ENCODE measurements at places on chromosomes 5 and 9.

DNA sequence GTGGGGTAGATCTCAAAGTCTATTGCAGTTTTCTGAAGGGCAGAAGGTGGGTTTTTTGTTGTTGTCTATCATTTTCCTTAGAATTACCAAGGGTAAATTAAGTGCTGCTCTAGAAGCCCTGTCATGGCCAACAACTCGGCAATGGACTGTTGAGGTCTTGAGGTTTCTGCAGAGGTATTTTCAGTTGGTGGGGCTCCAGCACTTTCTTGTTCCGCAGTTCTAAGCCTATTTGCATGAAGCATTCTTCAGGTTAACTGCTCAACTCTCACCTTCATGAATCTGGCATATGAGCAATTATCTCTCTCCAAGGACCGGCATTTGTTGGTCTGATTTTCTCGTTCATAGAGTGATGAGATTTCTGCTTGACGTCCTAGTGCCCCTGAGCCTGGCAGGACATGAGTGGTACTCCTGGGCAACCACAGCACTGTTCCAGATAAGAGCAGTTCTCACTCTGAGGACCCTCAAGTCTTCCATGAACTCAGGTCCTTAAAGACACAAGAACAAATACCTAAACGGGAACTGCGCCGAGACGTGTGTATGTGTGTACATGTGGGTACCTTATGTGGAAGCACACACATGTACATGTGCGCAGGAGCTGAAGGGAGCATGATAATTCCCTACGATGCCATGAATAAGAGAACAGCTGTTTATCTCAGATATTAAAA lies 544.5 kb downstream of the CSNK1G3 start:
- DNase-seq: no peak

DNA sequence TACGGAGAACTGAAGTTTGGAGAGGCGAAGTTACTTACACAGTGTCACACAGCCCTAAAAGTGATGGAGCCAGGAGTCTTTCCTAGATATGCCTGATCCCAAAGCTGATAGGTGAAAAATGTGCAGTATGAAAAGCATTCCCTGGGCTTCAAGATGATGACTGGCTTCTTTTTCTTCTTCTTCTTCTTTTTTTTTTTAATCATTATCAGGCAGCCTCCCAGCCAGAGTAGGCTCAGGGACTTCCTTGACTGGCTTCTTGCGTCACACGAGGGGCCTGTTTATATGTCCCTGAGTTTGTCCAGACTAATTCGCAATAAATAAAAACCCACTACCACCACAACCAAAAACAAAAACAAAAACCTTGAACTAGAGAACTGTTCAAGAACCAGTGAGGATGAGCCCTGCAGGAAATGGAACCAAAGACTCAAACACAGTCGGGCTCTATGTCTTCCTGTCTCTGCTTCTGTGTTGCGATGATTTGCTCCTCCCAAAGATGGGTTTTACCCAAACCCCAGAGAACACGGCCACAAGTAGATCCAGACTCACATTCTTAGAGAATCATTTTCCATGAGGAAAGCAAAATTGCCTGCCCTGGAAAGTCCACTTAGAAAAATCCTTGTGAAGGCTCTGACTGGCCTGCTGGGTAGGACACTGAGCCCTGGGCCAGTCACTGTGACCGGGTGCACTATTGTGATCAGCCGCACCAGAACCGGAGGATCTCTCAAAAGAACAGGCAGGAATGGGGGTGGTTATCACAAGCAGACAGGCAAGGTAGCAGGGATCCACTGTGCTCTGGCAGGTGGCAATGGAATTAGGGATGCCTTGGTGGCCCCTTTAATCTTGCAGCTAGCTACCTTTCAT lies 38.0 kb upstream of the ADAM19 start:
- DNase-seq: no peak

GRCh38 chr5:178117923-178118701 lies 4.8 kb downstream of the N4BP3 start:
- DNase-seq: no peak

GRCh38 chr5:56737951-56738606 lies 77.3 kb upstream of the MAP3K1 start:
- no peak for DNase-seq

DNA sequence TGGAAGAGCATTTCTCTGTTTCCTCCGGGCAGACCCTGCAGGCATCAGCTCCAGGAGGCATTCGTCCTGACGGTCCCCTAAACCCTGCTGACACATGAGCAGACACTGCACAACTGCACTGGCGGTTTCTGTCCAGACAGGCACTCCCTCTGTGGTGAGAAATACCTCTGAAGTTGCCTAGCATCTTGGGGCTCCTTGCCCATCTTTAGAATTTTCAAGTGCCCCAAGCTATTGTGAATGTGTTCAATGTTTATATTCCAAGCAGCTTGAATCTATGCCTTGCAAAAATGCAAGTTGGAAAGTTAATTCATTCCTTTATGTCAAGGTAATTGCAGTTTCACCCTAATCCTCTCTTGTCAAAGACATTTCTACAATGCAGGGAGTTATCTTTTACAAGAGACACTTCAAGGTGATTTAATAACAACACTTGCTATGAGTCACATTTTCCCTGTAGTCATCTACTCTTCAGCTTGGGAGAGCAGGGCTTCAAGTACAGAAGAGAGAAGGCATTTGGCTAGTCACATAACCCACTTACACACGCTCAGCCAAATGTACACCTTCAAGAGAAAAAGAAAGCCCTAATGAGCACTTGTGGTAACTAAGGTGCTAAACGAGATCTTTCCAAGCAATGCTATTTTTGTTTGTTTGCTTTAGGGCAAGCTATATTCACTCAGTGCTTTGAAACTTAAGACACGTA lies 302.5 kb downstream of the MLLT3 start:
- DNase-seq: no peak

DNA sequence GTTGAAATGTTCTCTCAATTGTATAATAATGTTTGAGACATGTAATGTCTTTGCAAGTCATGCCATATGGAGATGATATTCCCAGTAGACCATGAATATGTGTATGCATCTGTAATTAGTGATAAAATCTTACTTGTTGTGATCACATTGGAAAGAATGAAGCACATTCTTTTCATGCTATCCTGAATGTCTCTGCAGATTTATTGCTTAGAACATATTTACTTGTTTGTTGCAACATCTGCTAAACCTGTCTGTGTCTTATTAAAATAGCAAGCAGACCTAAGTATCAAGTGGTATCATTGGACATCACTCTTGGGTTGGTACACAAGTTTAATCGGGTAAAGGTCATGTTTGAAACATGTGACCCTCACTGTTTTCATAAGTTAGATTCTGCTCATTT lies 265.5 kb upstream of the CD180 start:
- no peak for DNase-seq

- DNase-seq: no peak
Measured at GRCh38 chr5:178376921-178377582, 144.4 kb upstream of the PHYKPL start.

DNA sequence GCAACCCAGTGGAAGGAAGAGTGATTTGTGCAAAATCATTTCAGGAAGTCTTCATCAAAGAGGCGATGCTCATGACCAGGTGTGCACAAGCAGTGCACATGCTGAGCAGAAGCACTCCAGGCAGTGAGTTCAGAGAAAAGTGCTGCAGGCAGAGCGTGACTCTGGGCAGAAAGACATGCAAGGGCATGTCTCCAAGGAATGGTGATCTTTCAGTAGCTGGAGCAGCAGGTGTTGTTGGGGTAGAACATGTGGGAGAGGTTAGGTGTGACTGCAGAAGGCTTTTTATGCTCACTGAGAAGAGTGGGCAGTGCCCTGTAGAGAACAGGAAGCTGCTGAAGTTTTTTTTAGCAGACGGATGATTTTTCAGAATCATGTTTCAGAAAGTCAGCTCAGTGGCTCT lies 545.4 kb upstream of the TLE4 start:
- no peak for DNase-seq

GRCh38 chr5:108728566-108729241 lies 19.0 kb upstream of the FER start:
- DNase-seq: peak; percentile 3

DNA sequence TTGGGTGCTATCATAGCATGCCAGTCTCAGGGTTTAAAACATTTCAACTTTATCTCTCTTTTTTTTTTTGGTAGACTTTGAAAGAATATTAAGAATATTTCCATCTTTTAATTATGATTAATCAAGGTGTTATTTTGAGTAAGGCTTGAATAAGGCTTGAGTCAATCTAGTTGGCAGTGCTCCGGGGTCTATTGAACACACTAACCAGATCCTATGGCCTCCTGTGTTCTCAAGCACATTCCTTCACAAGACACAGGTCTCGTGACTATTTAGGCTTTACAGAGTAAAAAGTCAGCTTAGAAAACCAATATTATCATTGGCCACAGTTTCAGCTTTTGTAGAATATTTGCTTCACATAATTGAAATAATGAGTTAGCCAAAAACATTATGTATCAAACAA lies 151.2 kb downstream of the ARHGEF28 start:
- no peak for DNase-seq

DNA sequence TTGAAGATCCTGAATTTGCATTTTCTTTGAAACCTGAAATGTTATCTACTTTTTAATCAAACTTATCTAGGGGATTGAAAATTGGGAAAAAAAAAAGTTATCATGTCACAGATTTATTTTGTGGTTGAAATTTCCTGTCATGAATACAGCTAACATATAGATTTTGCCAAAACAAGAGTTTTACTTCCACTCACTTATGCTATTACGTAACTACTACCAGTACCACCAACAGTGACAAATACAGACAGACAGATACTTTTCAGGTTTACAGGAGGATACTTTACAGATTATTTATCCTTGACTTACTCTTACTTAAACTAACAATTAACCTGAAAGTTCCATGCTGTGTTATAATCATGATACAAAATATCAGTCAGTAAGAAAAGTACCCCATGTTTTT lies 6.8 kb upstream of the MRPS30 start:
- no peak for DNase-seq

GRCh38 chr9:134297083-134297410 lies 29.2 kb upstream of the RXRA start:
- DNase-seq: no peak

DNA sequence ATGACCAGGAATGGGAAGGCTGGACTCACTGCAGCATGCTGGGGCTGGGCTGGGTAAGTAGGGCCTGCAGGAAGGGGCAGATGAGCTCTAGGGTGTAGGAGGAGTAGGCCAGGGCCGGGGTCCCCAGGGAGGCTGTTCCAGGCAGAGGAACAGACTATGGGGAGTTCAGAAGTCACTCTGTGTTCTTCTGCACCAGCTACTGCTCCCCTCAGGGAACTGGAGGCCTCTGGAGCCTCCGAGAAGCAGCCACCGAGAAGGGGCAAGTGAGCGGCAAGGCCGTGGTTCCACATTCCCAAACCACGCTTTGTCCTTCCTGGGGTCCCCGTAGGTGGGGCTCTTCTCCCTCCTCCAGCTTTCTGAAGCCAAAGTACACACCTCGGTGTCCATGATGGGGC lies 8.4 kb upstream of the SLC2A6 start:
- DNase-seq: no peak

DNA sequence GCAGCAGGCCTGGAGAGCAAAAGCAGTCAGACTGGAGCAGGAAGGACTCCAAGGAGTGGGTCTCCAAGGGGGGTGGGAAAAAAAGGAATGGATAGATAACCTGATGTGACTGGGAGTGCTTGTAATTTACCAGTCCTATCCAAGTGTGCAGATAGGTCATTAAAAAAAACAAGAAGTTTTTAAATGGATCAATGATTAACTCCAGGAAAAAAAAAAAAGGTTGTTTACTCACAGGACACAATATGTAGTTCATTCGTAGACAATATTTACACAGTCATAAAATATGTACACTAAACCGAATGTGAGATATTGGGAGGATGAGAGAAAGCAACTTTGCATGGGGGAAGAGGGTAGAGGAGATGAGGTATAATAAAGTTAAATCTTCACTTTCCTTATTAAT lies 20.4 kb downstream of the ZBTB5 start:
- no peak for DNase-seq

- DNase-seq: no peak
Measured at GRCh38 chr9:5515261-5515650, 4.9 kb downstream of the PDCD1LG2 start.

GRCh38 chr9:129077236-129077635 lies 3.7 kb upstream of the DOLPP1 start:
- DNase-seq: no peak

DNA sequence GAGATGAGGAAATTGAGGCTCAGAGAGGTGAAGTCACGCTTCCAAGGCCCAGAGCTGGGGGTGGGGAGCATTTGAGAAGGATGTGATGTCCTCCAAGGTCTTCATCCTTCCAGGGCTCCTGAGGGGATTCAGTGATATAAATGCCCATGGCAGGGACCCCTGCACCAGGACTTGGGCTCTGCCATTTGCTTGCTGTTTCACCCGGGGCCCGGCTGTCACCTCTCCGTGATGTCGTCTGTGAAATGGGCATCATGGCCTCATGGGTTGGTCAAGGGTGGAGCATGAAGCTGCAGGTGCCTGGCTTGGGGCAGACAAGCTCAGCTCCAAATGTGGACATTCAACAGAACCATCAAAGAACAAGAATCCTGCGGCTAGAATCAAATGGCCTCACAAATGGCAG lies 253.1 kb downstream of the PBX3 start:
- DNase-seq: no peak

- DNase-seq: no peak
Measured at GRCh38 chr5:57983426-57983825, 476.5 kb downstream of the PLK2 start.

DNA sequence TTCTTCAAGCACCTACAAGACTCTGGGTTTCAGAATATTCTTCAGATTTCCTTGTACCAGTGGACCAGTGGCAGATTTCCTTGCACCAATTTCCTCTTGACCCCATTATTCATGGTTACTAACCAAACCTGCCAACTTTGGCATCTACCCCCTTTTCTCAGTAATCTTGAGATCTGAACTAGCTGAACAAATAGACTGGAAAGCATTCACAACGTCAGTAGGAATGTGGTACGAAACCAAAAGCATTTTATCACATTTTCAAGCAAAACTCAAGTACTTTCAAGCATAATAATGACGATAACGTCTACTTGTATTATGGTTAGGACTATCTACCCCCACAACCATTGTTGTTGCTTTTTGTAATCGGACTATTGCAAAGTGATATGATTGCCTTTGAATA lies 1217.3 kb downstream of the PTPRD start:
- no peak for DNase-seq

GRCh38 chr5:175517824-175518450 lies 39.6 kb downstream of the SFXN1 start:
- peak; percentile 53 for DNase-seq

DNA sequence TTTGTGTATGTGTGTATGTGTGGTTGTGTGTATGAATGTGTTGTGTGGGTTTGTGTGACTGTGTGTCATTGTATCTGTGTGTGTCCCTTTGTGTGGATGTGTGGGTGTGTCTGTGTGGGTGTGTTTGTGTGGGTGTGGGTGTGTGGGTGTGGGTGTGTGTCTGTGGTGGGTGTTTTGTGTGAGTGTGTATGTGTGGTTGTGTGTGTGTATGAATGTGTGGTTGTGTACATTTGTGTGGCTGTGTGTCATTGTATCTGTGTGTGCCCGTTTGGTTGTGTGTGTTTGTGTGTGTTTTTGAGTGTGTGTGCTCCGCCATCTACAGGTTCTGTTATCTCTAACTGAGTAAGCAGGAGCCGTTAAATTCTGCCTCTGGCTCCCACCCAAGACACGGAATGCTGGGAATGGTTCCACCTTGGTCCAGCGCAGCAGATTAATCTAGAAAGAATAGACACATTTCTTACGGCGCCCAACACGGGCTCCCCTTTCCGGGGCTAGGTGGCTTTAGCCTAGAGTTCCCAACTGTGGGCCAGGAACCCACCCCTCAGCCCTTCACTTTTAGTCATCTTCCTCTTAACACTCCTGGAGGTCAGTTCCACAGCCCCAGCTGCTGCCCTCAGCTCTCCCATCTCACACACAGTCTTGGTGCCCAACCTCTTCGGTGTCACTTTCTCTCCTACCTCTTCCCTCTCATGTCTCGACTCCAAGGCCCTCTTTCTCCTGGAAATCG lies 197.1 kb downstream of the TTLL11 start:
- no peak for DNase-seq

- DNase-seq: no peak
Measured at GRCh38 chr5:180589771-180590542, 1.3 kb downstream of the SCGB3A1 start.
